ENCODE measurements at places on chromosomes 1 and 21. TPM values are rescaled to one million over a fixed set of nuclear protein-coding genes. Genes with fewer than 3 reads are reported as not detected.

- H3K27me3 ChIP-seq = no peaks in the 10 kb centered on the region
- no peaks in the 10 kb centered on the region for H3K36me3 ChIP-seq
- DNase-seq = no peak
- H3K4me3 ChIP-seq = no peak overlapping the region
Measured at GRCh38 chr1:109874445-109874844, 36.2 kb upstream of the CSF1 start.

TNFSF18 gene
- 0.17 TPM for total RNA-seq

DNA sequence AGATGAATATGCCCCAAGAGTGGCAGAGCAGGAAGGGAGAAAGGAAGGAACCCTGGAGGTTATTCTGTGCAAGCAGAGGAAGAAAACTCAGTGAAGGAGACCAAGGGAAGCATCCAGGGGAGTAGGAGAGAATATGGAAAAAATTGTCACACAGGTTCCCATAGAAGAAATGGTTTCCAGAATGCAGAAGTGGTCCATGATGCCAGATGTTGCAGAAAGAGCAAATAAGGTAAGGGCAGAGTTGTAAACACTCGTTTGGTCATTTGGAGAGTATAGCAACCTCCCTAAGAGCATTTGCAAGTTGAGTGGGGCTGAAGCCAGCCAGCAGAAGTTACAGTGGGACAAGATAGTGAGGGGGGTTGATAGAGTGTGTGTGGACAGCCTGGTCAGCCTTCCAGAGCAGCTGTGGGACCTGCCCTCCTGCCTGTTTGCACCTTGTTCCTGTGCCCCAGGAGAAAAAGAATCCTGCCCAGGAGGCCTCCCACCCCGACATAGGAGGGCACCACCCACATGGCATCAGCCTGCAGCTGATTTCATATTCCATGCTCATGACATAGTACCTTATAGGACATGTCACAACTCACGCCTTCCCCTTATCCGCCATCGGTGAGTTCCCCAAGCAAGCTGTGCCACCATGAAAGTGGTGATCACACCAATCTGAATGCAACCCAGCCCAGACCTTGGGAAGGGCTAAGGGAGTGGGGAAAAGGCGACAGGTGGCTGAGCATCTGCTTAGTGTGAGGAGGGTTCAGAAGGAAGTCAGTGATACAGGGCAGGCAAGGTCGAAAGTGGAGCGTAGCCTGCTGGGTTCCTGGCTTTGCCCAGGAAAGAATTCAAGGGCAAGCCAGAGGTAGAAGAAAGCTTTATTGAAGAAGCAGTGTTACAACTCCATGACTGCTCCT, 8.2 kb upstream of the NEK2 start:
- H3K27ac ChIP-seq = no peak overlapping the region
- no peak overlapping the region for H3K4me3 ChIP-seq
- no peaks in the 10 kb centered on the region for H3K27me3 ChIP-seq
- no peaks in the 10 kb centered on the region for H3K36me3 ChIP-seq
- no peak for DNase-seq

DNA sequence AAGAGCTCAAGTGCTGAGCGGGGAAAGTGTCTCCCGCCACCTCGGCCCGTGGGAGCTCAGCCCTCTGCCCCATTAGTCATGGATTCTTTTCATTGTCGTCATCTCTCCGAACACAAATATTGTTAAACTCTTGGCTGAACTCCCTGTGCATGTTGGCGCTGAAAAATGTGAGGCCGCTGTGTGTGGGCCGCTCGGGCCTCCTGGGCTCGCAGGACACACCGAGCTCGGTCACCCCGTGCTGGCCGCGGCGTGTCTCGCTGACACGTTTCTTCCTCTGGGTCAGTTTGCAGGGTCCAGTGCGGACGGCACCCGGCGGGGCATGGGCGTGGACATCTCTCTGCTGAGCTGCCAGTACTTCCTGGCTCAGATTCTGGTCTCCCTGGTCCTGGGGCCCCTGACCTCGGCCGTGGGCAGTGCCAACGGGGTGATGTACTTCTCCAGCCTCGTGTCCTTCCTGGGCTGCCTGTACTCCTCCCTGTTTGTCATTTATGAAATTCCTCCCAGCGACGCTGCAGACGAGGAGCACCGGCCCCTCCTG, 25.6 kb downstream of the SLC45A1 start:
- H3K4me3 ChIP-seq = no peak overlapping the region
- H3K27me3 ChIP-seq = no peaks in the 10 kb centered on the region
- H3K4me1 ChIP-seq = peaks cover 19% of the 10 kb centered on the region
- no peaks in the 10 kb centered on the region for H3K36me3 ChIP-seq
- H3K27ac ChIP-seq = peak overlapping the region; percentile 74

DCDC2B gene
- 5.2 TPM for total RNA-seq

DNA sequence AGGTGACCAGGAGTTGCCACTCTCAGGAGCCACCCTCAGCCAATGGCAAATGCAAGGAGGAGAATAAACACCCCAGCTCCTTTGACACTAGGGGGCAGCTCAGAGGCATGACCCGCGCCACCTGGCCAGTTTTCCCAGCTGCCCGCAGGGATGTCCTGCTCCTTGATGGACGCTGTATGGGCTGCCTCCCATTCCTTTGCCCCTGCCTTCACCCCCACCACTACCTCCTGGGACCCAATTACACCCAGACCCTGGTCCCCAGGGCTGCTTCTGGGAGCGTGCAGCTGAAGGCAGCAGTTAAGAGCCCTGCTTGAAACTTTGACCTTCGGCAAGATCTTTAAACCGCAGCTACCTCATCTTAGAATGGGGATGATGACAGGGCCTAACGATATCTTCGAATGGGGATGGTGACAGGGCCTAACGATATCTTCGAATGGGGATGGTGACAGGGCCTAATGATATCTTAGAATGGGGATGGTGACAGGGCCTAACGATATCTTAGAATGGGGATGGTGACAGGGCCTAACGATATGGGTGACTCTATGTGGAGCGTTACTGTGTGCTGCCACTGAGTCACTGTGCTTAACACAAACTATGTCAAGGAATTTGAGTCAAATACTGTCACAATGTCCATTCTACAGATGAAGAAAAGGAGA, 163.0 kb upstream of the KAZN start:
- no peak for DNase-seq
- H3K27me3 ChIP-seq = no peaks in the 10 kb centered on the region
- no peak overlapping the region for H3K4me3 ChIP-seq
- H3K27ac ChIP-seq = no peak overlapping the region
- H3K36me3 ChIP-seq = no peaks in the 10 kb centered on the region

GRCh38 chr1:51175278-51175677, 60.8 kb upstream of the RNF11 start:
- H3K36me3 ChIP-seq = no peaks in the 10 kb centered on the region
- no peak overlapping the region for H3K4me3 ChIP-seq

- H3K4me3 ChIP-seq = no peak overlapping the region
- H3K27me3 ChIP-seq = no peaks in the 10 kb centered on the region
- H3K27ac ChIP-seq = peak overlapping the region; percentile 27
- H3K4me1 ChIP-seq = peaks cover 51% of the 10 kb centered on the region
- H3K36me3 ChIP-seq = no peaks in the 10 kb centered on the region
Measured at GRCh38 chr21:45290948-45291612, 3.4 kb upstream of the POFUT2 start.

DNA sequence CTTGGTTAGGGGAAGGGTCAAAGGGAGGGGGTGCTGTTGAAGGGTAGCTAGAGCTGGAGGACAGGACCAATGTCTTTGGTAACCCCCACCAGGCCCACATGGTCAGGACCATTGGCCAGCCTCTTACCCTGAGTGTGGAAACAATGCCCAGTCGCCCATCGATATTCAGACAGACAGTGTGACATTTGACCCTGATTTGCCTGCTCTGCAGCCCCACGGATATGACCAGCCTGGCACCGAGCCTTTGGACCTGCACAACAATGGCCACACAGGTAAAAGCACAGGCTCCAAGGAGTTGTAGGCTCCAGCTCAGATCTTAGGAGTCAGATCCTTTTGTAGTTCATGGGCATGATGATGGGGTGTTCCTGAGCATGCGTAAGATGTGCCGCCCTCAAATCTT, 3.8 kb downstream of the CA14 start:
- H3K4me3 ChIP-seq = no peak overlapping the region
- peaks cover 6% of the 10 kb centered on the region for H3K4me1 ChIP-seq
- H3K27me3 ChIP-seq = no peaks in the 10 kb centered on the region
- no peak for DNase-seq

SLC6A9 gene
- total RNA-seq = 21.8 TPM

DNA sequence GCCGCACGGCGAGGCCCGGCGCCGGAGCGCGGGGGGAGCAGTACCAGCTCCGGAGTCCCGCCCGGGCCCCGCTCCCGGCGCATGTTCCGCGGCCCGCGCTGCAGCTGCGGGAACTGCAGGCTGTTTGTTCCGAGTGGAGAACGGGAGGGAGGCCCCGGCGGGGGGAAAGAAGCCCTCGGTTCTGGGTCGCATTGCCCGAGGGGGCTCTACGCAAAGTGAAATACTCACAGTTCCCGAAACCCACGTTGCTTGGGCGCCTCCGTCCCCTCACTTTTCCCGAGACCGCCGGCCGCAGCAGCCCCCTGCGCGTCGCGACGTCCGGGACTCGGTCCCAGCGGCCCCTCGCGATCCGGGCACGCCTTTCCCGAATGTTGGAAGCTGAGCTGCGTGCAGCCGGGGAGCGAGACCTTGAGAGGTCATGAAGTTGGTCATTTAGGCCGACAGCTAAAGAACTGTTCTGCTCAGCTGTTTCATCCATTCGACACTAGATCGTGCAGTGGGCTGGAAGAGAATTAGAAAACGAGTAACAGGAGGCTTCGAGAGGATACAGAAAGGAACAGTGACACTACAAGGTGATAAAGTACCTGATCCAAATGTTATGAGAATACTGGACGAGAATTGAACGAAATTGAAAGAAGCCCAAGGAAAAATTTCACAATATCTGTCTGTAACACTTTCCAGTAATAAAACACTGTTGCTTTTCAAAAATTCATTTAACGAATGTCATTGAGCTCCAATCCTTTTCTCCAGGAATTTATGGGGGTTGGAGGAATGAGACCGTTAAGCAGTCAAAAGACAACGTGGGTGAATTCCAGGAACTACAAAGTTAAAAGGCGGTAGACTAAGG, 657 bp upstream of the LIN9 start:
- H3K4me1 ChIP-seq = peaks cover 7% of the 10 kb centered on the region
- H3K4me3 ChIP-seq = peak overlapping the region; percentile 37
- H3K36me3 ChIP-seq = no peaks in the 10 kb centered on the region
- peak overlapping the region; percentile 11 for H3K27ac ChIP-seq
- no peaks in the 10 kb centered on the region for H3K27me3 ChIP-seq
- DNase-seq = no peak

FNDC5 gene
- total RNA-seq = 1.3 TPM

DNA sequence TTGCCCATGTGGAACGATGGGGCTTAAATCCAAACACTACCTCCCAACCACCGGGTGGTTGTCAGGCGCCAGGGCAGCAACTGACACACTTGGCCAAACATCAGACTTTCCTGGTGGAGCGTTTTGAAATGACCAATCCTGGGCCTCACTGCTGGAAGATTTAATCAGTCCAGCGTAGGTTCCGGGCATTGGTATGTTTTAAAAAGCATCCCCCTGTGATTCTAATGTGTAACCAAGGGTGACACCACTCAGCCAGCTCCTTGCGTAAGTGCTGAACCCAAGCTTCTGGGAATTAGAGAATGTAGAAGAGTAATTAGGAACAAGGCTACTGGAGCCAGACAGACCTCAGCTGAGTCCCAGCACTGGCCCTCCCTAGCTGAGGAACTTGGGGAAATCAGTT, 44.8 kb upstream of the KAZN start:
- H3K27me3 ChIP-seq = no peaks in the 10 kb centered on the region
- no peak overlapping the region for H3K27ac ChIP-seq
- H3K36me3 ChIP-seq = no peaks in the 10 kb centered on the region
- H3K4me1 ChIP-seq = no peaks in the 10 kb centered on the region
- H3K4me3 ChIP-seq = no peak overlapping the region
- no peak for DNase-seq

DR1 gene
- total RNA-seq = 12.6 TPM

GRCh38 chr1:40401473-40402201, 28.1 kb downstream of the SMAP2 start:
- H3K36me3 ChIP-seq = no peaks in the 10 kb centered on the region
- H3K27ac ChIP-seq = peak overlapping the region; percentile 22
- no peaks in the 10 kb centered on the region for H3K27me3 ChIP-seq
- DNase-seq = no peak
- H3K4me3 ChIP-seq = no peak overlapping the region

CHRM3 gene
- 6.3 TPM for total RNA-seq

CRYAA gene
- not detected for total RNA-seq

GRCh38 chr1:220579317-220579716, 51.4 kb downstream of the MARK1 start:
- H3K27ac ChIP-seq = no peak overlapping the region
- no peak for DNase-seq
- no peaks in the 10 kb centered on the region for H3K27me3 ChIP-seq
- no peaks in the 10 kb centered on the region for H3K4me1 ChIP-seq
- H3K36me3 ChIP-seq = no peaks in the 10 kb centered on the region
- no peak overlapping the region for H3K4me3 ChIP-seq

GRCh38 chr1:102071451-102071850, 74.7 kb upstream of the OLFM3 start:
- DNase-seq = no peak
- H3K36me3 ChIP-seq = no peaks in the 10 kb centered on the region
- H3K27ac ChIP-seq = no peak overlapping the region
- H3K4me1 ChIP-seq = no peaks in the 10 kb centered on the region

EFNA1 gene
- 158 TPM for total RNA-seq

GRCh38 chr1:40379785-40380452, 6.4 kb downstream of the SMAP2 start:
- no peak overlapping the region for H3K4me3 ChIP-seq
- no peak for DNase-seq
- no peaks in the 10 kb centered on the region for H3K36me3 ChIP-seq
- H3K27ac ChIP-seq = peak overlapping the region; percentile 92
- H3K4me1 ChIP-seq = peaks cover 20% of the 10 kb centered on the region

DNA sequence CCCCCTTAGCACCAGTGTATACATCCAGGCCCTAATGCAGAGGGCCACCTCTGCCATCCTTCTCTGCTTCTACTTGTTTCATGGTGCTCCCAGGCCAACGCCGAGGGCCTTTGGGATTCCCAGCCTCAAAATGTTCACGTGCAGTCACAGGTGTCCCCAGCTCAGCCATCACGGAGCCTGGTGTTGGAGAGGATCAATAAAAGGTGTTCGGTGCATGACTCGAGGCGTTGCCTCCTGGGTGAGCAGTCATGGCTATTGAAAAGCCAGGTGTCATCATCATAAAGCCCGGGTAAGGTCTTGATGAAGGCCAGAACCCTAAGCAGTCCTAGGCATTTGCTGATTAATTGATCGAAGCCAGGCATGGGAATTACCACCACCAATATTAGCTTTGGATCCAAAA, 76.1 kb downstream of the ABCA4 start:
- no peaks in the 10 kb centered on the region for H3K36me3 ChIP-seq
- peak overlapping the region; percentile 77 for H3K27ac ChIP-seq
- H3K4me3 ChIP-seq = no peak overlapping the region
- peaks cover 43% of the 10 kb centered on the region for H3K4me1 ChIP-seq
- DNase-seq = no peak

FLG2 gene
- not detected for total RNA-seq

DNA sequence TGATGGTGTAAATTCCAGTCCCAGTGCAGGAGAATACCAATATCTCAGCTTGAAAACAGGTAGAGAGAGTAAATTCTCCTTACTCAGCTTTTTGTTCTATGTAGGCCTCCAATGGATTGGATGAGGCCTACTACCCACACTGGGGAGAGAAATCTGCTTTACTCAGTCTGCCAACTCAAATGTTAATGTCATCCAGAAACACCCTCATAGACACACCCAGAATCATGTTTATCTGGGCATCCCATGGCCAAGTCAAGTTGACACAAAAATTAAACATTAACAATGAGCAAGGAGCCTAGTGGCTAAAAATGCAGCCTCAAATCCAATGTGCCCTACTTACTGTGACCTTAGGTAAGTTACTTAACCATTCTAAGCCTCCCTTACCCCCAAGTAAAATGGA, 6.9 kb upstream of the HLX start:
- no peak overlapping the region for H3K4me3 ChIP-seq
- H3K4me1 ChIP-seq = peaks cover 12% of the 10 kb centered on the region
- DNase-seq = no peak
- H3K27ac ChIP-seq = no peak overlapping the region
- H3K36me3 ChIP-seq = no peaks in the 10 kb centered on the region
